ENCODE measurements at places on chromosomes 1 and 21. TPM values are rescaled to one million over a fixed set of nuclear protein-coding genes. Genes with fewer than 3 reads are reported as not detected.

GRCh38 chr21:41374867-41375533, 13.2 kb downstream of the MX2 start:
- DNase-seq, result no peak

GRCh38 chr1:12591267-12591938, 26.6 kb downstream of the DHRS3 start:
- DNase-seq, result no peak

Gene NFIA
- total RNA-seq, result 16.6 TPM

DNA sequence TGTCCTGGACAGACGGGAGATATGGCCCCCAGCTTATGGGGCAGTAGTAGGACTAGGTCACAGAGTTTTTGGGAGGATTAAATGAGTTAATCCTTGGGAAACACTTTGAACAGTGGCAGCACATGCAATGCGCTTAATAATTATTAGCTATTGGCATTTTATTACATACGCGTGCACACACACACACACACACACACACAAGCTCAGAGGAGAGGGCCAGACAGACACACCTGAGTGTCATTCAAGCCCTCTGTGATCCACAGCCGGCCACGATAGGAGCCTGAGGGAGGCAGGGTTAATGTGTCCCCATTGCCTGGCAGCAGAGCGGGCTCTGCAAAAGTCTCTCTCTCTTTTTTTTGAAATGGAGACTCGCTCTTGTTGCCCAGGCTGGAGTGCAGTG, 37.9 kb downstream of the EPHA2 start:
- no peak for DNase-seq

- DNase-seq, result no peak
Observed at GRCh38 chr1:235935235-235936225, 68.8 kb upstream of the LYST start.

DNA sequence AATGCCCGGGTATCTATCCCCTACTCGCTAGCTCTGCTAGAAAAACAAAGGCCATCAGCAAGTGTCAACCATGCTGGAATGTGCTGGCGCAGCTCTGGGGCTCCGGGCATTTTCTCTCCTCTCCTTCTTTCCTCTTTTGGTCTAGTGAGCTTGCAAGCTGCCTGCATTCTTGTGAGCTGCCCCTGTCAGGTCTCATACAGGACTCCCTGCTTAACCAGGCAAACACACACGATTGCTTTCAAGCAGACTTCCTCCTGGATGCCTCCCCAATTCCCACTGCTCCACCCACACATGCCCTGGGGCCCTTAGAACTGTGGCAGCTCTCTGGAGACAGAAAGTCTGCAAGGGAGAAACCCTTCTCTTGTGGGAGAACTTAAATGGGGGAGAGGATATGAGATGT, 35.7 kb upstream of the SUCO start:
- DNase-seq, result no peak

Gene PANK4
- total RNA-seq, result 13.6 TPM

- no peak for DNase-seq
Observed at GRCh38 chr1:43783671-43784205, 76.4 kb downstream of the ST3GAL3 start.

GRCh38 chr1:98903726-98904125, 100.9 kb downstream of the PLPPR5 start:
- DNase-seq, result no peak

DNA sequence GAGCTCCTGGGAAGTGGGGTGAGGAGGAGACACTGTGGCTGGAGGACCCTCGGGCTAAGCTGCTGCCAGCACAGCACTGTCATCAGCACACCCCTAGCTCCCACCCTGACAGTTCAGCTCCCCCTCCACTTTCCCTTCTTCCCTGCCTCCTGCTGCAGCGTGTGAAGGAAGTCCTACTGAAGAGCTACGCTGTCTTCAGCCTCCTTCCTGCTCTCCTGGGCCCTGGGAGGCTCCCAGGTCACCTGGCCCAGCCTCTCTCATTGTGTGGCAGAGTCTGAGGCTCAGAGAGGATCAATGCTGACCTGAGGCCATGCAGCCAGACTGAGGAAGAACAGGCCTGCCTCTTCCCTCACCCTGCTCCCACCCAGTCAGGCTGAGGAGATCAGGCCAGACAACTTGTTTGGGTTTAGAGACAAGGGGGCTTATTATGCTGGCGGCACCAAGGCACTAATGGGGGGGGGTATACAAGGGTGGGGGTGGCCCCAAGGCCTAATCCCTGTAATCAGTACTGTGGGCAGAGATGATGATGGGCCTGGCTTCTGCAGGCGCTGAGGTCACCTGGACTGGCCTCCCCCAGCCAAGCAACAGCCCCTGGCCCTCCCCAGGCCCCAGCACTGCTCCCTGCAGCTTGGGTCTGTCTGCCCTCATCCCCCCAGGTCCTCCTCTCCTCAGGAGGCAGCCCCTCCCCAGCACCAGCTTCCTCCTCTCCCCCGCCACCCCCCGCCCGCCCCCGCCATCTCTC, 9.1 kb downstream of the NES start:
- no peak for DNase-seq

Gene CD53
- 25.1 TPM for total RNA-seq

GRCh38 chr1:209749670-209750323, 6.1 kb upstream of the TRAF3IP3 start:
- DNase-seq, result no peak

GRCh38 chr1:37073854-37074379, 39.6 kb upstream of the GRIK3 start:
- DNase-seq, result no peak

Gene APCS
- 162 TPM for total RNA-seq

Gene ELAPOR1
- 0.42 TPM for total RNA-seq

DNA sequence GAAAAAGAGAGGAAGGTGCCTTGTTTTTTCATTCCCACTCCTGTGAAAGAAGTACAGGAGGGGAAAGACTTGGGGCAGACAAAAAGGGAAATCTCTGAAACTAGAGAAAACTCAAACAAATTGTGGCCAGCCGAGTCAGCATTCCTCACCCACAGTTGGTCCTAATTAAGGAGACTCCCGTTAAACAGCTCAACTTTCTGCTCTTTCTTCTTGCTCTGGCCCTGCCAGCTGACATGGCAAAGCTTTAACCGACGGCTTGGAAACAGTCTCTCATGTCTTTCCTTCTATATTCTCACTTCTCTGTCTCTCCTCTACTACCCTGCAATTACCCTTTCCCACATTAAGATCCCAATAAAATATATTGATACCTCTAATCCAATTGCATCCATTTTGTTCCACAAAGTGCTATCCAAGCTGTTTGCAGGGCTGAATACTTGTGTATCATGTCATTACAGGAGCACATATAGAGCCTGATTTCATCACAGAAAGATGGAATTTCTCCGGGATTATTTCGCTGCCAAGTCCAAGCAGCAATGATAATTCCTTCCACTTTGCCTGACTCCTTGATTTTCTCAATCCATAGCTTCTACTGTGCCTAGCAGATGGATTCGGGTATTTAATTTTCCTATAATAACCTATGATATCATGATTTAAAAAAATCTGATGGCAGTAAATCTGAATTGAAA, 65.4 kb upstream of the IPO9 start:
- DNase-seq, result no peak

Gene RGSL1
- not detected for total RNA-seq

Data from liver (tissue), 10 donors.